CD4-positive, alpha-beta T cell treated with Interleukin-15 for 1 hour (primary cell): ENCODE measurements at places on chromosomes 13 and 19.

DNA sequence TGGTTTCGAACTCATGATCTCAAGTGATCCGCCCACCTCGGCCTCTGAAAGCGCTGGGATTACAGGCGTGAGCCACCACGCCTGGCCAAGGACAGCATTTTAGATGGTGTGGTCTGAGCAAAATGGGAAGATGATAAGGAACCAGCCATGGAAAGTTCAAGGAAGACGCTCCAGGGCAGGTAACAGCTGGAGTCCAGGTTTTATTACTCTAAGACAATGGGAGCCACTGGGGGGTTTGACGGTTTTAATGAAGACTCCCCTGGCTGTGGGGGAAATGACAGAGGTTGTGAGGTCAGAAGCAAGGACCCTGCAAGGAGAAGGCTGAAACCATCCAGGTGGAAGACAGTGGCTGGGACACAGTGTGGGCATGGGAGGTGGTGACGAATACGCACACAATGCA, 20.9 kb downstream of the PRKD2 start:
- no peak for DNase-seq

- no peak for DNase-seq
These were observed 230.0 kb downstream of the DCT start for GRCh38 chr13:94249512-94249911.

- no peak for DNase-seq
These were observed 85.8 kb upstream of the ZNF91 start for GRCh38 chr19:23481043-23481442.

GRCh38 chr13:100883453-100883852, 208.9 kb upstream of the TMTC4 start:
- DNase-seq, result no peak

- DNase-seq, result no peak
These were observed 13.4 kb downstream of the UHRF1 start for GRCh38 chr19:4922530-4923275.

DNA sequence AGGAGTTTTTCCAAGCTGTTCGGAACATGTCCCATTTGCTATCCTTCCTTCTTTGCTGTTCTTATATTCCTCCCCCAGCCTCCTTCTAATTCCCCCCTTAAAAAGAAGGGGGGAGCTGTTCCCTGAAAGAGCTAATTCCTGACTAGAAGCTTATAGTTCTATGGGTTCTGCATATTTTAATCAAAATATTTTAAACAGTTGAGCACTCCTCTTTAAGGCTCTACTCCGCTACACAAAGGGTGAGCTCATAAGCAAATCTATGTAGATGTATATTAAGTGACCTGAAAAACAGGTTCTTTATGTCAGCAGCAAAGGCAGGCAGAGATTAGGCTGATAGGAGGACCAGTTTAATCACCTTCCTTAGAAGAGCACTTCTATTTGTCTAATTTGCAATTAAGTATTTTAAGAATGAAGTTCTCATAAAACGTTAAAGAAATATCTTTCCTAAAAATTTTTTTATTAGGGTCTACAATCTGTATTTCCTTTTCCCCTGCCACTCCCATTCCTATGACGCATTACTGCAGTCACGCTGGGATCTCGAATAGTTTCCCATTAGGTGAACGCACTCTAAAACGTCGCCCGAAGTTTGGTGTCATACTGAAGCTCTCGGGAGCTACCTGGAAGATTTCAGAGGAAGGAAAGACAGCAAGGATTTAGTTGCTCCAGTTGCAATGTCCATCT, 5.2 kb downstream of the EFNB2 start:
- no peak for DNase-seq

- no peak for DNase-seq
These were observed 106.1 kb downstream of the RGCC start for GRCh38 chr13:41563341-41563983.

DNA sequence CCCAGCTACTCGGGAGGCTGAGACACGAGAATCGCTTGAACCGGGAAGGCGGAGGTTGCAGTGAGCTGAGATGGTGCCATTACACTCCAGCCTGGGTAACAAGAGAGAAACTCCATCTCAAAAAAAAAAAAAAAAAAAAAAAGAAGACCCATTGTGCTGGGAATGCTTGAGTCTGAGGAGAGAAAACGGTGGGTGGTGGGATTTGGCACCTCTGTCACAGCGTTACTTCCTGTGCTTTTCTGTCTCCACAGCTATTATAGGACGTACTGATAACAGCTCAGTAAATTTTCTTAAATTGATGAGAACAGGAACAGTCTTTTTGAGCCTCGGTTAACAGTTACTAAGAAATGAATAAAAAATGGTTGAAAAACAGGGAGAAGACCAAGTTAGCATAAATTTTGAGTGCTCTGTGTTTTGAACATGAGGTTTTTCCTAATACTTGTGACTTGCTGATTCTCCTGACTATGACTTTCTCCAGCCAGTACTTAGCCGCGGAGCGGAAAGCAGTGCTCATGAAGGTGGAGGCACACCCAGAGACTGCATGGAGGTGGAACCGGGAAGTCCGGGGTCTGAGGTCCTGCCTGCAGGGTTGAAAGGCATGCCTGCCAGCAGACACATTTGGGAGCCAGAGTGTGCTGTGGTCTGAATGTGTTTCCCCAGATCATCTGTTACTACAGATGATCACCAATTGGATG, 55.3 kb upstream of the TEX29 start:
- no peak for DNase-seq

GRCh38 chr13:41708713-41709112, 251.4 kb downstream of the RGCC start:
- DNase-seq, result no peak

- peak; percentile 64 for DNase-seq
These were observed 38.0 kb upstream of the ZNF573 start for GRCh38 chr19:37817180-37817981.

DNA sequence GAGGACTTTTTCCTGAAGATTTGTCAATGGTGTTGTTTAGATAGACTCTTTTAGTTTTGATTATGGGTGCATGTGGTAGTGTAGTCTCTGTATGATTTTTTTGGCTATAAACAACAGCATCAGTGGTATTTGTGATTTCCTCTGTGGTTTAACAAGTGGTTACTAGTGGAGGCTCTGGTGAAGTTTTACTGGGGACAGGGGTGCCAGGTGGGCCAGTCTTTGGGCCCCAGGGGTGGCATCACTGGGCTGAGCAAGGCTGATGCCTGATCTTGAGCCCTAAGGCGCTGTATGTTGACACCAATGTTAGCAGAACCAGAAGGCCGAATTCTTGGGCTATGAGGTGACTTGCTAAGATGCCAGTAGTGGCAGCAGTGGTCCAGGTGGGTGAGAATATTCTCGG, 811.4 kb downstream of the DACH1 start:
- no peak for DNase-seq

DNA sequence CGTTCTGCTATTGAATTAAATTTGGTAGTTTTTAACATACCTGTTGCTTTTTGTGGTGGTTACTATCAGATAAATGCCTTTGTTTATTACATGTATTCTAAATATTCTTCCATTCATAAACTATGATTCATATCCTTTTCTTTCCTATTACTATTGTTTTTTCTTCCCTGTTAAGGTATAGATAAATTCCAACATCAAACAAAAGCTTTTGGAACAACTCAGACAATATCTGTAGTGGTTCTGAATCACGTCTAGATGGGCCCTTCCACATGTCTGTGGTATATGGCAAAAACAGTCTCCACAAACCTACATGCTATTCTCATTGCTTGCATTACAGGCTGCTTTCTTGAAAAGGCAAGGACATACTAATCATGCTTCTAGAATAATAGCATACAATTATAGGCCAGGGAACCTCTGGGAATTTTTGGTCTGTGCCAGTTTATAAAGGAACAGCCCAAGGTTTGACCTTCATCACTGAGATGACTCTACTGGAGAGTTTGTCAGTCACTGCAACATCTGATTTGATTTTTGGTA, 6.4 kb downstream of the LRCH1 start:
- no peak for DNase-seq

DNA sequence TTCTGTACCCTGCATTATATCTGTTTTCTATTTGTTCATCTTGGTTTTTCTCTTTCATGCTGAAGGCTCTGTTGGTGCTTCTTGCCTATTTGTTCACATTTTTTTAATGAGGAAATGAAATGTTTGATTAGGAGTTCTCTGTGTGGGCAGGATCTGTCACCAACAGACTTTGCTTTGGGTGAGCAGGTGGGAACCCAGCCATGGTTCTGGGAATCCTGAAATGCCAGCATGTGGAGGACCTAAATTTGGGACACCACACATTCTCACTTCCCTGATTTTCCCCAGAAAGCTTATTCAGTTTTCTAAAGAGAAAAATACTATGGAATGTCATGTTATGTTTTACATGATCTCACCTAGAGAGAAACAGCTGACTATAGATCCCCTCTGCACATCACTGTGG, 34.0 kb downstream of the TPT1 start:
- no peak for DNase-seq

DNA sequence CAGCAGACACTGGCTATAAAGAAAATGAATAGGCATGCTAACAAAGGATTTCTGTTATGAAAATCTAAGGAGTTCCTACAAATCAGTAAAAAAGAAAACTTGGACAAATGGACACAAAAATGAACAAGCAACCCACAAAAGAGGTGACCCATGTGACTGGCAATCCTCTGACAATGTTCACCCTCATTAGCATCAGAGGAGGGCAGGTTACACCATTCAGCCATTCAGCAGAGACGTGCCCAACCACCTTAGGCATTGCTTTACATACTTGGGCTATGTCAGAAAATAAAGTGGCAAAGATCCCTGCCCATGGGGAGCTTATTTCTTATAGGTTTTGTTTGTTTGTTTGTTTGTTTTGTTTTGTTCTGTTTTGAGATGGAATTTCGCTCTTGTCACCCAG, 46.0 kb downstream of the TNFRSF19 start:
- DNase-seq, result no peak

DNA sequence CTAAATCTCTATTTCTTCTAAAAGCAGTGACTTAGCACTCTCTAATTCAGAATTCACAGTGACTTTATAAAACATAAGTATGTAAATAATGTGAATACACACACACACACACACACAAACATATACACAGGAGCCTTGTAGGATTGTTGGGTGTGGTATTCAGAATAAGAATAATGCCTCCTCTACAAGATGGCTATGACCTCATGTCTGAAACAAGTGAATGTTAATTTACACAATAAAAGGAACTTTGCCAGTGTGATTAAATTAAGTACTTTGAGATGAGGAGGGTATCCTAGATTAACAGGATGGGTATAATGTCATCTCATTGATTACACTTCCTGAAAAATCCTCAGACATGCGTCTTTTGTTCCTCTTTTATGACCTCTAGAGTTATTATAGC, 234.6 kb downstream of the SLITRK6 start:
- DNase-seq, result no peak

- no peak for DNase-seq
These were observed 676 bp downstream of the CD320 start for GRCh38 chr19:8307400-8307964.

DNA sequence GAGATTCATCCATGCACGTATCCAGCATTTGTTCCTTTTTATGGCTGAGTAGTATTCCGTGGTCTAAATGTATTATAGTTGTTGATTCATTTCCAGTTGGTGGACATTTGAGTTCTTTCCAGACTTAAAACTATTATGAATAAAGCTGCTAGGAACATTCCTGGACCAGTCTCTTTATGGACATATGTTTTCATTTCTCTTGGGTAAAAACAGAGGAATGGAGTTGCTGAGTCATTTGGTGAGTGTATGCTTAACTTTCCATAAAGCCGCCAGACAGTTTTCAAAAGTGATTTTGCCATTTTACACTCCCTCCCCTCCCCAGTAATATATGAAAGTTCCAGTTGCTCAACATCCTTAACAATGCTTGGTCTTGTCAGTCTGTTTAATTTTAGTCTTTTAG, 116.4 kb downstream of the TSHZ3 start:
- DNase-seq, result no peak

- peak; percentile 24 for DNase-seq
These were observed 74.5 kb upstream of the RAP2A start for GRCh38 chr13:97359181-97360057.

GRCh38 chr13:71274923-71275608, 591.9 kb downstream of the DACH1 start:
- no peak for DNase-seq

DNA sequence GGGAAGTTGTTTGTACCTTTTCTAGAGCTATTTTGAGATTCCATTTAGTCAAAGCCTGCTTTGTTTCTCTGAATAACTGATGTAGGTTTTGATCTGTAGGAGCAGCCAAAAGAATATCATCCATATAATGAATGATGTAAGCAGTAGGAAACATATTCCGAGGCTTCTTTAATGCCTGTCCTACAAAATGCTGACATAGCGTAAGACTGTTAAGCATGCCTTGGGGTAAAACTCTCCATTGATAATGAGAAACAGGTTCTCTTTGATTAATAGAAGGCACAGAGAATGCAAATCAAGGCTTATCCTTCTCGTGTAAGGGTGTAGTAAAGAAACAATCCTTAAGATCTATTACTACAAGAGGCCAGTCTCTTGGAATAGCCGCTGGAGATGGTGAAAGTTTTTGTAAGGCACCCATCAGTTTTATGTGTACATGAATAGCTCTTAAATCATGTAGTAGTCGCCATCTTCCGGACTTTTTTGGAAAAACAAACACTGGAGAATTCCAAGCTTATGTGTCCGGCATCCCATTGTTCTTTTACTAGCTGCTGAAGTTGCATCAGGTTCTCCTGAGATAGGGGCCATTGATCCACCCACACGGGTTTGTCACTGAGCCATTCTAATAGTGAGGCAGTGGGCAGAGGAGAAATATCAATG, 13.5 kb downstream of the FPR3 start:
- no peak for DNase-seq

- DNase-seq, result no peak
These were observed 796 bp upstream of the LSM14A start for GRCh38 chr19:34171539-34171876.

DNA sequence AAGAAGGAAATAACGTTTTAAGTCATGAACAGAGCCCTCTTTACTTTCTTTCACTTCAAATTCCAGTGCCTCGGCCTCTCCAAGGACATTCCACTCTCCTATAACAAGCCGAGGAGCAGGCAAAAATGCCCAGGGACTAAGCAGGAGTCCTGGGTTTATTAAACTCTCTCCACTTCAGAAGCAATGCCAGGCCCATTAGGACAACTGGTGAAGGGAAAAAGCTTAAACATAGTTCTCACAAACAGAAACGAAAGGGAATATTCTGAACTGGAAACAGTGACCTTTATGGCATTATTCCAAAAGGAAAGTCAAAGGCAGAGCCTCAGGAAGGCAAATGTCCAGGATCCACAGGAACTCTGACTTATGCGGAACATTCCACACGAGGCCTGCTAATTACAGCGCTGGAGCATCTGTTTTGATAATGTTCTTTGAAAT, 30.9 kb upstream of the MED4 start:
- DNase-seq, result no peak

GRCh38 chr19:29292153-29292552, 79.2 kb upstream of the UQCRFS1 start:
- DNase-seq, result no peak

DNA sequence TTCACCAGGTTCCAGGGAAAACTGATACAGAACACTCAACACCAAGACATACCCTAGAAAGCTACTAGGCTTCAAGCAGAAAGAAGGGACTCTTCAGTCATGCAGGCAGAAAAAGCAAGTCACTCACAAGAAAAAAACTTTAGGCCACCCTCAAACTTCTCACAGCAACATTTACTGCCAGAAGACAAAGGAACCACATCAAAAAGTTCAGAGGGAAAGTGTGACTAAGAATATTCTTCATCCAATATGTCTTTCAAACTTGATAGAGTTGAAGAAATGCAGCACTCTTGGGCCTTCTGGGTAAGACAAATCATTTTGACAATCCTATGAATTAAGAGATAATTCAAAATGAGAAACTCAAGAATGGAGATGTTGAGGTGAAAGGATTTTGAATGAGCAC, 7.7 kb downstream of the DZIP1 start:
- no peak for DNase-seq

GRCh38 chr13:27053902-27054595, 117.6 kb downstream of the USP12 start:
- no peak for DNase-seq
